ENCODE measurements at places on chromosomes 1 and 21. TPM values are rescaled to one million over a fixed set of nuclear protein-coding genes. Genes with fewer than 3 reads are reported as not detected.

DNA sequence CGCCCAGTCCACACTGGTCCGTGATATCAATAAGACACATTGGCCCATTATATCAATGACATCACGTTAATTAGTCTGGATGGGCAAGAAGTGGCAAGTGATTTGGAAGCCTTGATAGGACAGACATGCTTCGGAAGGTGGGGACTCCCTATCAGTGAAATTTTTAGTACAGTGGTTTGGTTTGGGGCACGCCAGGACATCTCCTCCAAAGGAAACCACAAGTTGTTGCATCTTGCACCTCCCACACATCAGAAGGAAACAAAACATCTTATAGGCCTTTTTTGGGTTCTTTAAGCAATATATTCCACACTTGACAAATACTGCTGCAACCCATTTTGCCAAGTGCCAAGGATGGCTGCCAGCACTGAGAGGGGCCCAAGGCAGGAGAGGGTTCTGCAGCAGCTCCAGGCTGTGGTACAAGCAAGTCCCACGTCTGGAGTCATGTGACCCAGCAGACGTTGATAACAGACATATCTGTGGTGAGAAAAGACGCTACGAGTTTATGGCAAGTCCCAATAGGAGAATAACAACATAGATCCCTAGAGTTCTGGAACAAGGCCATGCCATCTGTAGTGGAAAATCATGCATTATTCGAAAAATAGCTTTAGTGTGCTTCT, 95.3 kb upstream of the DISP3 start:
- H3K36me3 ChIP-seq = peaks cover 8% of the 10 kb centered on the region
- H3K4me3 ChIP-seq = peak overlapping the region; percentile 65
- H3K27me3 ChIP-seq = peaks cover 31% of the 10 kb centered on the region
- H3K27ac ChIP-seq = peak overlapping the region; percentile 78

DNA sequence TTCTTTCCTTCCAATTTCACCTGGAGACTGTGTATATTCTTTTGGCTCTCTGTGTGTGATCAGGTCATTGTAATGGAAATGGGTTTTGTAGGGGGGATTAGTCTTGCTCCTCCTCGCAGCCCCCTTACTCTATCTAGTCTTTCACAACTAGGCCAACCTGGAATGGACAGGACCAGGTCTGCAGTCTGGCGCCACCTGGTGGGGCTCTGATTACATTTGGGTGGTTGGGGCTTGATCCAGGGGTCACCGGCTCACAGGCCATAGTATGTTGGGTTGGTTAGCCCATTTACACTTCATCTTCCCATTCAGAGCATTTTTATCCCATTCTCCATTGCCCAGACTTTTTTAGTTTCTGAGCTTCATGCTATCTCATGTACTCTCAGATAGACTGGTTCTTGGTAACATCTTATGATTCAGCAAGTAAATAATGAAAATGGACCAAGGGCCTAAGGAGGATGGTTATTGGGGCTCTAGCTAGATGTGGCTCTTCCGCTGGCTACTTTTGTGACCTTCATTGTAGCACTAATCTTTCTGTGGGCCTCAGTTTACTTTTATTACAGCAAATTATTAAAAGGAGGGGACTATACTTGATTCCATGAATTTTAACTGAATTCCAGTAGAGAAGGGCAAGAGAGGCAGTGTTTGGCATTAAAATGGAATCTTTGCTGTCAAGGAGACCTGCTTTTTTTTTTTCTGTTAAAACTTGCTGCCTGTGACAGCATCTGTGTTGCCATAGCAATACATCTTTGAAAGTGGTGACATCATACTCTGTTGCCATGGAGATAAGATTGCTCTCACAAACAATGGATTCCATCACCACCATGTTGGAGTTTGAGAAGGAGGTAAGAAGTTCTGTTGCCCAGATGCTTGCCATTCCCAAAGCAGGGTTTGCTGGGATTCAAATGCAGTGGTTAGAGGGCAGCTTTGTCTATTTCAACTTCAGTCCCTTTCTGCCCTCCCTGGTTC, 150.1 kb downstream of the PLXNA2 start:
- peak; percentile 69 for DNase-seq
- no peak overlapping the region for H3K27ac ChIP-seq
- H3K36me3 ChIP-seq = no peaks in the 10 kb centered on the region
- H3K4me1 ChIP-seq = no peaks in the 10 kb centered on the region

DNA sequence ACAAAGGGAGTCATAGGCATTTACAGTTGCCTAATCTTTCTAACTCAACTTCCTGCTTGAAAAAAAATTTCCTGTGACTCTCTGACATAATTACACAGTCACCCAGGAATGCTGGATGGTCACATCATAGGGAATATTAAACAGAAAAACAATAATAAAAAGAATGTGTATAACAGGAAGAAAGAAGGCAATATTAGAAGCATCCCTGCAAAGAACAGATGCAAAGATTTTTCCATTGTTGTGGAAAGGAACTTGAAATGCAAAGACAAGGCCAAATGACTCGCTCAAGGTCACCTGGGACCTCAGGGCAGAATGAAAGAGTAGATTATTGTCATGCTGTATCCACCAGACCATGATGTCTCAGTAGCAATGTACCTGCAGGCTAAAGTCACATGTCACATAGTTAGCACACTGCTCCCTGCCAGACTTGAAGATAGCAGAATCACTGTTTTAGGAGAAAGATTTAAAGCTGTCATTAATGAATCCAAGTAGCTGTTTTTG, 184.3 kb downstream of the CYYR1 start:
- H3K4me1 ChIP-seq = no peaks in the 10 kb centered on the region
- H3K27ac ChIP-seq = no peak overlapping the region
- no peak overlapping the region for H3K4me3 ChIP-seq
- no peak for DNase-seq
- no peaks in the 10 kb centered on the region for H3K27me3 ChIP-seq
- no peaks in the 10 kb centered on the region for H3K36me3 ChIP-seq

DNA sequence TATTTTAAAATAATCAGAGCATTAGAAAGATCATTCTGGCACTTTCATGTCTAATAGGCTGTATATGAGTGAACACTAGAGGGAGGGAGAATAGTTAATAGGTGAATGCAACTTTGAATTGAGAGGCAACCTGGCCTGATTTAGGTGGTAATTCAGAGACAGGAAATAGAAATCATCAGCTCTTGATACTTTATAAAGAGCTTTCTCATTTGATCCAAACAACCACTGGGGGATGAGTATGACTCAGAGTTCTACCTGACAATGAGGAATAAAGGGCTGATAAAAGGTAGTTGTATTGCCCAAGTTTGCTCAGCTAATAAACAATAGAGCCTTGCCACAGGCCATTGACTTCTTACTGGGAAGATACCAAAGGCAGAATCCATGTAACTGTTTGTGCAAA, 5.2 kb upstream of the FAM89A start:
- H3K36me3 ChIP-seq = no peaks in the 10 kb centered on the region
- no peak for DNase-seq
- H3K27me3 ChIP-seq = peaks cover 33% of the 10 kb centered on the region
- H3K27ac ChIP-seq = no peak overlapping the region
- H3K4me3 ChIP-seq = no peak overlapping the region

DNA sequence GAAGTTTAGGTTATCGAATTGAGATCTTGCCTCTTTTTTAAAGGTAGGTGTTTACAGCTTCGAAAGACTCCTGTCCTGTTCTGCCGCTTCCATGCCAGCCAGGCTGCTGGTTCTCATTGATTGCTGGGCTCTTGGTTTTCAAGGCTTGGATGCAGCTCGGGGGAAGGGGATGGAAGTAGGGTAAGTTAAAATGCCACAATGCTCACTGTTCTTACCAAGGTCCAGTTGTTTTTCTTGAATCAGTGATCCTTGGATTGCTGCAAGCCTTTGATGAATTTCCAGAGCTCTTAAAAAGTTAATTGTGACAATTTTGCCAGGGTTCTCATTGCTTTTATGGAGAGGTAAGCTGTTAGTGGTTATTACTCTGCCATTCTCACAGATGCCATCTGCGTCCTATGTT, 74.9 kb downstream of the PCBP3 start:
- H3K27me3 ChIP-seq = peaks cover 19% of the 10 kb centered on the region
- no peak overlapping the region for H3K4me3 ChIP-seq
- no peaks in the 10 kb centered on the region for H3K36me3 ChIP-seq
- no peak overlapping the region for H3K27ac ChIP-seq
- DNase-seq = no peak

DNA sequence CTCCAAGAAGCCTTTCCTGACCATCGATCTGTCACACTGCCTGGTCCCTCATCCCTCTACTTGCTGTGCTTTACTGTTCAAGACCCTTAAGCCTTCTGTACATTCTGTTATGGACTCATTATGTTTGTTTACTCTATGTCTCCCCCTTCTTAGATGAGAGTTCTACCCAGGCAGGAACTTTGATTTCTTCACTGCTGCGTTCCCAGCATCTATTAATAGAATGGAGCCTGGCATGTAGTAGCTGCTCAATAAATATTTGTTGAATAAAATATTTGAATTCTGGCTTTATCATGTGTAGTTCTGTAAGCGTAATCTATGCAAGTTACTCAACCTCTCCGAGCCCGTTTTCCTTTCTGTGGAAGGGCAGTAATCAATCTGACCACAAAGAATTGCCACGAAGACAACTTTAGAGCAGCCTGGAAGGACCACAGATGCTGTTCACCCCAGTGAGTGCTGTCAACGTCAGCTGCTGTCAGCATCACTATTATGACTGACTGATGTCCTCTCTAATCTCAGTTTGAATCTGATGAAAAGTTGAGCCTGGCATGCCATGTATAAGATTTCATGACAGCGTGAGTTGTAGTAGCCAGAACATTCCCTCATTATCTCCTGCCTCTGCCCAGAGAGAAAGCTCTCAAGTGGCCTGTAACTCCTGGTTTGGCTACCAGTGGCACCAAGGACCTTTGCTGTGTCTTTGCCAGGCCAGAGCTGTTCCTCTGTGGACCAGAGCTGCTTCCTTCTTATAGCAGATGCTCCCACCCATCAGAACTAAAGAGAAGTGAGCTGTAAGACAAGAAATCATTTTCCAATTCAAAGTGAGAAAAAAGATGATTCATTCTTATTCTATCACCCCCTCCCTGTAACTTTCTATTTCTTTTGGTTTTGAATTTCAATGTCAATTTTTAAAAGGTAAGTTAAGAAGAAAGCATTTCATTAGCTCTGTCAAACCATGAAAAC, 94.5 kb downstream of the PRDM2 start:
- DNase-seq = no peak
- no peak overlapping the region for H3K27ac ChIP-seq
- H3K4me3 ChIP-seq = no peak overlapping the region
- peaks cover 14% of the 10 kb centered on the region for H3K4me1 ChIP-seq

GRCh38 chr21:18826562-18826961, 423.0 kb upstream of the TMPRSS15 start:
- no peaks in the 10 kb centered on the region for H3K36me3 ChIP-seq
- DNase-seq = no peak
- no peaks in the 10 kb centered on the region for H3K4me1 ChIP-seq
- no peak overlapping the region for H3K4me3 ChIP-seq

GRCh38 chr1:93658188-93658587, 23.4 kb downstream of the BCAR3 start:
- H3K36me3 ChIP-seq = no peaks in the 10 kb centered on the region
- H3K4me3 ChIP-seq = no peak overlapping the region
- H3K27me3 ChIP-seq = peaks cover 7% of the 10 kb centered on the region
- no peak for DNase-seq
- no peak overlapping the region for H3K27ac ChIP-seq
- H3K4me1 ChIP-seq = peaks cover 3% of the 10 kb centered on the region

DNA sequence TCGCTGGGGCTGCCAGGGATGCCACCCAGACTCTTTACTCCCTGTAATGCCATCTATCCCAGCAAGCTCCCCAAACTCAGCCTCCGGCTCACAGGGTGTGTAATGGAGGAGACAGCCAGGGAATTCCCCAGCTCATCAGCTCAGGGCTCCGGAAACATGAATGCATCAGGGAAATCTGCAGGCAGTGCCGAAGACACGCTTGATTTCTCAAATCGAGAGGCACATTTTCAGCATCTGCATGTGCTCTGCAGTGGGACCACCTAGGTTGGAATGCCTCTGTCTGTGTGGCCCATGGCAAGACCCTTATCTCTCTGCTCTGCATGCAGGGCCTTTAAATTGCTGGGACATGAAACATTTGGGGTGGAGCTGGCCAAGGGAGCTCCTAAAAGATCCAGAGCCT, 170.1 kb downstream of the TRABD2B start:
- no peak for DNase-seq
- H3K36me3 ChIP-seq = no peaks in the 10 kb centered on the region
- H3K4me3 ChIP-seq = no peak overlapping the region

- H3K4me3 ChIP-seq = peak overlapping the region; percentile 80
- H3K4me1 ChIP-seq = peaks cover 47% of the 10 kb centered on the region
- peaks cover 6% of the 10 kb centered on the region for H3K36me3 ChIP-seq
- H3K27ac ChIP-seq = peak overlapping the region; percentile 89
Observed at GRCh38 chr1:153790313-153790965, 15.2 kb downstream of the SLC27A3 start.

- H3K27me3 ChIP-seq = no peaks in the 10 kb centered on the region
- peak overlapping the region; percentile 98 for H3K4me3 ChIP-seq
- no peak for DNase-seq
- peak overlapping the region; percentile 94 for H3K27ac ChIP-seq
- peaks cover 35% of the 10 kb centered on the region for H3K36me3 ChIP-seq
Observed at GRCh38 chr1:198639671-198640143, 867 bp downstream of the PTPRC start.

DNA sequence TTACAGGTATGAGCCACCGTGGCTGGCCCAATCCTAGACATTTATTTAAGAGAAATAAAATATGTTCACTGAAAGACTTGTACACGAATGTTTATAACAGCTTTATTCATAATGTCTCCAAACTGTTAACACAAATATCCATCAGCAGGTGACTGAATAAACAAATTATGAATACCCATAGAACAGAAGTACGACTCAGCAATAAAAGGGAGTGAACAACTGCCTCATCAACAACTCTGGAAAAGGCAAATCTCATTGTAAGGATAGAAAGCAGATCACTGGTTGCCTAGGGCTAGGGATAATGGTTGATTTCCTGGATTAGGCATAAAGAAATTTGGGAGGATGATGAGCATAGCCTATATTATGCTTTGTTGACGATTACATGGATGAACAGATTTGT, 41.7 kb downstream of the GABPA start:
- no peak overlapping the region for H3K4me3 ChIP-seq
- H3K27me3 ChIP-seq = no peaks in the 10 kb centered on the region
- H3K36me3 ChIP-seq = no peaks in the 10 kb centered on the region
- no peak for DNase-seq
- H3K4me1 ChIP-seq = peaks cover 2% of the 10 kb centered on the region

Gene KRTAP12-3
- total RNA-seq = not detected

Gene SELL
- 135 TPM for total RNA-seq

Gene LRRC7
- total RNA-seq = not detected

Gene INKA2
- 2.0 TPM for total RNA-seq

Gene CNIH3
- total RNA-seq = 2.2 TPM

Gene TSPAN2
- total RNA-seq = 0.42 TPM

Gene SPRR2B
- not detected for total RNA-seq

All from activated naive CD8-positive, alpha-beta T cell treated with anti-CD3 and anti-CD28 coated beads, Interleukin-2, amount 10 ng/mL, durations not matched to agents 7 days and 5 days (primary cell).